Common myeloid progenitor, CD34-positive (primary cell): ENCODE measurements at places on chromosomes 6 and 20.

GRCh38 chr6:105902401-105903031 is 183.6 kb upstream of the PRDM1 start:
- no peak for DNase-seq

- DNase-seq: no peak
These were observed 190.4 kb downstream of the PRL start for GRCh38 chr6:22106451-22106850.

DNA sequence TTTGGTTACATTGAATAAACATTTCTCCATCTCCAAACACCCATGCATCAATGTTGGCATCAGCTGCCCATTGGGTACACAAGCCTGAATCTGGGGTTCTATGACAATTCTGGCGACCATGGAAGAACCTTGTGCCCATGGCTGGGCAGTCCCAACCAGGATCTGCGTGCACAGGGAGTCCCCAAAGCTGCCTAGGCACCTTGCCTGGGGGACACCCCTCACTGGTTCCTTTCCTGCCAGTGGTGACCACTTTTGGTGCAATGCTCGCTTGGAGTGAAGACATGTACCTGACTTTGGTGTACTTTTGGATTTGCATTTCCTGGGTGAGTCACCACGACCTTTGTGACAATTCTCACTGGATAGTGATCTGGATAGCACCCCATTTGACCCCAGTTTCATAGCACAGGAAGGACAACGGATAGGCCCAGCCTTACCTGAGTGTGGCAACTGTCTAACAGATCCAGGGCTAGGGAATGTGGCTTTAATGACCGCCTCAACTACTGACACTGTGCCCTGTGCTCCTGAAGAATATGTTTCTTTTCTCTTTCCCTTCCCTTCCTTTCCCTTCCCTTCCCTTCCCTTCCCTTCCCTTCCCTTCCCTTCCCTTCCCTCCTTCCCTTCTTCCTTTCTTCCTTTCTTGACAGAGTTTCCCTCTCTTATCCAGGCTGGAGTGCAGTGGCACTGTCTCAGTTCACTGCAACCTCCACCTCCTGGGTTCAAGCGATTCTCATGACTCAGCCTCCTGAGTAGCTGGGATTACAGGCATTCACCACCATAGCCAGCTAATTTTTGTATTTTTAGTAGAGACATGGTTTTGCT is 7.1 kb downstream of the SPINT3 start:
- no peak for DNase-seq

- DNase-seq: no peak
These were observed 45.4 kb upstream of the PLCG1 start for GRCh38 chr20:41091927-41092326.

DNA sequence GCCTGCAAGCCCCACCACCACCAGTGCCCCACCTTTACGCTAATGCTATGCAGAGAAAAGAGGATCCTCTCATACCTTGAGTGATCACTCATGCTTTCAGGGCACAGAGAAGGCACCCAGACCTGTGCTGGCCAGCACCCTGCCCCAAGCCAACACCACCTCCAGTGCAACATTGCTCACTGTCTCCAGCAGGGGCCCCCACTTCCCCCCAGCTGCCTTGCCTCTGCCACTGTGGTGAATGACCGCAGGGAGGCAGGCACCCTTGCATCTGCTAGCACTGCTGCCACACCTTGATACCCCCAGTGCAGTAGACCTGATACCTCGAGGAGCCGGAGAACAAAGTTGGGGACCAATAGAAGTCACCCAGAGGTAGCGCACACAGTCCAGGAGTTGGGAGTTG is 139.2 kb upstream of the PLN start:
- no peak for DNase-seq

GRCh38 chr20:52127309-52127708 is 64.3 kb downstream of the ZFP64 start:
- peak; percentile 80 for DNase-seq

- no peak for DNase-seq
These were observed 1.2 kb downstream of the PTPRA start for GRCh38 chr20:2874456-2874855.

DNA sequence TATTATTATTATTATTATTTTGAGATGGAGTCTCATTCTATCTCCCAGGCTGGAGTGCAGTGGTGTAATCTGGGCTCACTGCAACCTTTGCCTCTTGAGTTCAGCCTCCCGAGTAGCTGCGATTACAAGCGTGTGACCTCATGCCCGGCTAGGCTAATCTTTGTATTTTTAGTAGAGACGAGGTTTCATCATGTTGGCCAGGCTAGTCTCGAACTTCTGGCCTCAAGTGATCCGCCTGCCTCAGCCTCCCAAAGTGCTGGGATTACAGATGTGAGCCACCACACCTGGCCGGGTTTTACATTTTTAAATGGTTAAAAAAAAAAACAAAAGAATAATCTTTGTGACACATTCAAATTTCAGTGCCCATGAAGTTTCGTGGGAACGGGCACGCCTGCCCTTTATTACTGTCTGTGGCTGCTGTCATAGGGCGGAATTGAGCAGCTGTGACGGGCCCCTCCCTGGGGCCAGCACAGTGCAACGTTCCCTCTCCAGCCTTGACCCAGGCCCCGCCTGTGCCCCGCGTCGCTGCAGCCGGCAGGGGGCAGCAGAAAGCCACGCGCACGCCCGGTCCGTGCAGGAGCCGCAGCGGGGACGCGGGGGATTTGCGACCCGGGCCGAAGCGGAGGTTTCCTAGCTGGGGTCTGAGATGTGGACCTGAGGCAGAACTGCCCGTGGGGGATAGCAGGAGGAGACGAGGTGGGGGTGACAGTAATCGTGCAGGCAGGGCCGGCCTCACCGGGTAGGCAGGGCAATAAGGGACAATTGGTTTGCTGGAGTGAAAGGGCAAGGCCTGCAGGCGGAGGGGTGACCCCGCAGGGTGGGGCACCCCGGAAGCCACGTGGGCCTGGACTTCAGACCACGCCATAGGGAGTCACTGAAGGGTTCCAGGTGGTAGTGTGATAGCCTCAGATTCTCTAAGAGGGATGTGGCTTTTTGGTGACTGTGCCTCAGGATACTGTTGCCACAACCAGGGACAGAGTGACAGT is 54.3 kb downstream of the SYTL3 start:
- DNase-seq: peak; percentile 76

GRCh38 chr6:137497721-137498463 is 3.7 kb upstream of the OLIG3 start:
- no peak for DNase-seq

DNA sequence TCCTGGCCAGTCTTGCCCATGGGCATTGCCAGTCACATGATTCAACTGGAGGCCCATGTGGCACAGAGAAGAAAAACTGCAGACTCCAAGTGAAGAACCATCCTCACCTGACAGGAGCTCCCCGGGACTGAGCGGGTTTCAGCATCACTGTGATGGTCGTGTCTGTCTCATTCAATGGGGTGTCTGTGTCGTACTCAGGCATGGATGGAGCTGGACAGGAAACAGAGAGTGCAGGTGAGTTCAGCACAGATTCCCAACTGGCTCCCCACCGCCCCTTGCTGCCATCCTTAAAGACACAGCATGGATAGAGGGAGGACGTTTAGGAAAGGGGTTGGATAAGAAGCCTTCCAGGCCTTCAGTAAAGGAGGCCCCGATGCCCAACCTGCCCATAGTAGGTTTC is 732.3 kb upstream of the CHD6 start:
- no peak for DNase-seq

GRCh38 chr6:40545954-40546353 is 41.2 kb downstream of the LRFN2 start:
- DNase-seq: no peak

- peak; percentile 41 for DNase-seq
These were observed 99.4 kb downstream of the YTHDF1 start for GRCh38 chr20:63116412-63117106.

GRCh38 chr20:3813848-3814581 is 6.3 kb upstream of the AP5S1 start:
- no peak for DNase-seq

DNA sequence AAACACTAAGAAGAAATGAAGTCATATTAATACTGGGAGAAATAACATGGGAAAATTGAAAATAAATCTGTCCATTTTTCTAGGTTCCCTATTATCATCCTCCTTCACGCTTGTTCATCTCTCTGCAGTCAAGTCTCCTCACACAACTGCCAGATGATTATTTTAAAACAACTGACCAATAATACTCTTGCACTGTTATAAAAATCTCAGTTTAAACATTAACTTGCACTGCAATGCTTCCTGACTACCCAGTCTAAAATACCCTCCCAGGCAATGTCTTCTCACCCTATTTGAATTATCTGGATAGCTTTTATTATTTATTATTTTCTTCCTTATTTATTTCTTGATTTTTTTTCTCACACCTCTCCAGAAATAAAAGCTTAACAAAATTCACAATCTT is 5.7 kb downstream of the EYS start:
- DNase-seq: no peak

DNA sequence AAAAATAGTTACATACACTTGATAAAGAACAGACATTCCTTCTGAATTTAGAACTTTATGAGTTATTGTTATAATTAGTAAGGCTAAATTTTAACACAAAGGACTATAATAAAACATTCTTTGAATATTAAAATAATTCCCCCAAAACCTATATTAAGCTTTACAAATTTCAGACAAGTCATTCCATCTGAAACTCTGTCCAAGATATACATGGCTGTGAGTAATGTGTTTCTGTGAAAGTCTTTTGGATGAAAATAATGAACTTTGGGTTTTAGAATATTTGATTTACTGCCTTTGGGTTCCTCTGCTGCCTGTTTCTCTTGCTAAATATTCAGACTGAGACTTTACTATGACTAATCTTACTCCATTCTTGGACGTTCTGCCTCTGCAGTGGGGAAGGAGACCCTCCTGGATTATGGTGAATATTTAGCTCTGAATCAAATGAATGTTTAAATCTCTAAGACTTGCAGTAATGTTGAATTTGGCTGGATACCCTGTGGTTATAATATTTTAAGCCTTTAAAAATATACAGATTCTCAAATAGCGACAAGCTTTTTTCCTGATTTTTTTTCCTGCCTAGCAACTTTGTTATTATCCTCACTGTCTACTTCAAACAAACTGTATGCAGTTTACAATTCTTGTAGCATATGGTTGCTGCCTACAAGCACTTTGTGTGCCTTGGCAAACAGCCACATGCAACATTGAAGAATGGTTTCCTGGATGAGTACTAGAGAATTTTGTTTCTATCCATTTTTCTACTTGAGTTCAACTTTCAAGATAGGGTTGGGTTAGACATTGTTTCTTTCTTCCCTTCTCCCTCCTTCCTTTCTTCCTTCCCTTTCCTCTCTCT is 51.4 kb downstream of the TXLNB start:
- DNase-seq: no peak
